NCI-H1417 (cell line): ENCODE measurements at places on chromosomes 16 and 17.
A peak's percentile ranks its signal among the peaks of the same experiment; 100 is the strongest.

GRCh38 chr16:8887952-8888560 lies 5.9 kb downstream of the LITAFD start:
- DNase-seq, result no peak

- no peak for DNase-seq
Measured at GRCh38 chr17:45720386-45720785, 63.7 kb upstream of the CRHR1 start.

- peak; percentile 40 for DNase-seq
Measured at GRCh38 chr17:43766413-43767052, 7.9 kb upstream of the SOST start.

DNA sequence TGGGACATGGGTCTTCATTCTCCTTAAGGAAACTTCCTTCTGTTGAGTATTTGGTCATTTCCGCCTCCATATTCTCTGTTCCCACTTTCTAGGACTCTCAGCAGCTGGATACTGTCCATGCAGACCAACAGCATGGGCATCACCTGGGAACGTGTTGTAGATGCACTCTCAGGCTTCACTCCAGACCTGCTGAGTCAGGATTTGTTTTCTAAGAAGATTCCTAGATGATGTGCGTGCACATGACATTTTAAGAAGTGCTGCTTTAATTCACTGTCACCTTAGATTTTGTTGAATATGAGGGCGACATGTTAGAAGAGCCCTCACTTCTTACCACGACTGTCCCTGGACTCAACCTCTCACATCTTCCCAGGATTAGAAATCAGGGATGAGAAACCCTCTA lies 10.0 kb upstream of the SDK2 start:
- DNase-seq, result no peak

GRCh38 chr17:78294776-78295175 lies 63.3 kb downstream of the TMEM235 start:
- no peak for DNase-seq

GRCh38 chr16:69566981-69567680 lies 1.4 kb downstream of the NFAT5 start:
- DNase-seq, result no peak

DNA sequence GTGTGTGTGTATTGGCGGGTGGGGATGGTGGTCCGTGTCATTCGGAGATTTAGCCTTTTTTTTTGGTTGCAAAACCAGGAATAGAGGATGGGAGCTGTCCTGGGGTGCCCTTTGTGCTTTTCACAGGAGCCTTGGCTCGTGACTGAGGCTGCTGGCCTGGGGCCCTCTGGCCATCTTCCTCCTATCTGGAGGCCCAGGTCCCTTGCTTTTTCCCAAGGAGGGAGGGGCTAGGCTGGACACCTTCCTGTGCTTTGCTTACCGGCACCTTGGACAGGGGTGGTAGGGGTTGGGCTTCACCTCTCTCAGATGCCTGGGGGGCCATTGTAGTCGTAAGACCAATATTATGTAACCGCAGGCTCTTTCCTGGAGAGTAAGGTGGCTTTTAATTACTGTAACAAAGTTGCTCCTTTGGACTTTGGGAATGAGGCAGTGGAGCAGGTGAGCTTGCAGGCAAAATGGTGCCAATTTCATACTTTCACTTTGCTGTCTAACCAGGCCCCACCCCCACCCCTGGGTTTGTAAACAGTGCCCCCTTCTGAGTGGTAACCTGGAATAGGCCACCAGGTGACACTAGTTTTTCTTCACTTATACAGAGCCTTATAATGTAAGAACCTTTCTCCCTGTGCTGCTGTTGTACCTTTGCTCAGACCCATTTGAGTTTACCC lies 1.2 kb downstream of the DYNLL2 start:
- DNase-seq, result peak; percentile 27

- DNase-seq, result no peak
Measured at GRCh38 chr16:86836503-86837129, 258.3 kb downstream of the FOXL1 start.

GRCh38 chr16:18800775-18801144 lies 589 bp downstream of the ARL6IP1 start:
- peak; percentile 43 for DNase-seq

DNA sequence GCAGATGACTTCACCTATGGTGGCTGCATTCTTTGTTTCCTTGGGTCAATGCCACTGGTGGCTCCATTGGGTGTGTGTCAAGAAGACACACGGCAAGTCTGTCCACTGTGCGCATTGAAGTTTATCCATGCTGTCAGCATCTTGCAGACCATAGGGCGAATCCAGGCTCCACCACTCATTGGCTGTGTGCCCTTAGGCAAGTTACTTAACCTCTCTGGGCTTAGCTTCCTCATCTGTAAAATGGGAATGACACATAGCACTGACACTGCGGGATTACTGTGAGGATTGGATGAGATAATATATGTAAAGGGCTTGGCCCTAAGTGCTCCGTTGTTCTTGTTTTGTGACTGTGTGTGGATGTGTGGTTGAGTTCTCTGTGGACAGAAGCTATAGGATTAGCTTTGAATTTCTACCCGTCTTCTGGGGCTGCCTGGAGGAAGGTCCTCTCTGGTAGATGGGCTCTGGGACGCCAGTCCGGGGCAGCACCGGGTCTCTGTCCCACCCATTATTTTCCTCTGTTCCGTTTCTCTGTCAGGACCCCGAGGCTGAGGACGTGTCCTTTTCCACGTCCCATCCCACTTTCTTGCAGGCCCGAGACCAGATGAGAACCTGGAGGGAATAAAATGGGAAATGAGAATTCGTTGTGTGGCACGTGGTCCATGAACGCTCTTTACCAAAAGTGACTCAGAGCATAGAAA lies 178.4 kb downstream of the IRF8 start:
- no peak for DNase-seq

DNA sequence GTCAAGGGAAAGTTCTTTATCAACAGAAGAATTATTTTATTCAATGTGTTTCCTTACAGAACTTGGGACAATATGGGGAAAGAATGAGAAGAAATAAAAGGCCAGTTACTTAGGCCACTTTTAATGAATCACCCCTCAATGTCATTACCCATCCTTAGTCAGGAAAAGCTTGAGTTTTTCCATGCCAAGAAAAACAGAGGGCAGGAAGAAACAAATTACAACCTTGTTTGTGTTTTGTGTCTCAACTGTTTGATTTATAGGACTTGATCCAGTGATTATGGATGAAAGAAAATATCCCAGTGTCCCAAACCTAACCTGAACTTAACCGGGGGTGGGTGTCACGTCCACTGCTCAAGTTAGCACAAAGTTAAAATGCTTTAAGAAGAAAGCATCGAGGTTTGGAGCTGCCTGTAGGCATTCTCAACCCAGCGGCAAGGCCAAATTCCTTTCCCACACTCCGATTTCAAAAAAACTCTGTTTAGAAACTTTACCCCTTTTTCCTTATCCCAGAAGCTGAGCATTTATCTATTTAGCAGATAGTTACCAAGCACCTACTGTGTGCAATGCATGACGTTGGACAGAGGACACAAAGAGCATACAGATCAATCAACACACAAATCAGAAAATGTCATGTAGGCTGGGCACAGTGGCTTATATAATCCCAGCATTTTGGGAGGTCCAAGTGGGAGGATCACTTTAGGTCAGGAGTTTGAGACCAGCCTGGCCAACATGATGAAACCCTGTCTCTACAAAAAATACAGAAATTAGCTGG lies 14.0 kb upstream of the CYB5B start:
- no peak for DNase-seq

GRCh38 chr16:89374393-89374960 lies 115.9 kb downstream of the ANKRD11 start:
- peak; percentile 39 for DNase-seq

GRCh38 chr17:29085223-29085622 lies 42.3 kb downstream of the PIPOX start:
- DNase-seq, result no peak

DNA sequence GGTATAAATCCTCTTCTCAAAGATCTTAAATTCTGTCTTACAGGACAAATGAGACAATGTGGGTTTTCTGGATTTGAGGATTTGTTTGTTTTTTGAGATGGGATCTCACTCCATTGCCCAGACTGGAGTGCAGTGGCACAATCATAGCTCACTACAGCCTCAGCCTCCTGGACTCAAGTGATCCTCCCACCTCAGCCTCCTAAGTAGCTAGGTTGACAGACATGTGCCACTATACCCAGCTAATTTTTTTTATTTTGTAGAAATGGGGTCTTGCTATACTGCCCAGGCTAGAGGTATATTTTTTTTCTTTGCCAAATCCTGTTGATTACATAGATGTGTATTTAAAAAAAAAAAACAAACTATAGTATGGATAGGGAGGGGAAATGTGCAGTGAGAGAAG lies 31.8 kb upstream of the SDR42E2 start:
- DNase-seq, result no peak

DNA sequence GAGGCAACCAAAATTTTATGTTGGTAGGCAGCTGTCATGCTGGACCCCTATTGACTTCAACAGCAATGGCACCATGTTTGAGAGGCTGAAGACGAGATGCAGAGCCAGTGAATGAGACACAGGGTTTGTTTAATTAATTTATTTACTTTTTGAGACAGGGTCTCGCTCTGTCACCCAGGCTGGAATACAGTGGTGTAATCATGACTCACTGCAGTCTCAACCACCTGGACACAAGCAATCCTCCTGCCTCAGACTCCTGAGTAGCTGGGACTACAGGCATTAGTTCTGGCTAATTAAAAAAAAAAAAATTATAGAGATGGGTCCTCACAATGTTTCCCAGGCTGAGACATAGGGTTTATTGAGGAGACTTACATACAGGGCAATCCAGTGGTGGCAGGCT lies 36.2 kb upstream of the PPM1D start:
- DNase-seq, result no peak

DNA sequence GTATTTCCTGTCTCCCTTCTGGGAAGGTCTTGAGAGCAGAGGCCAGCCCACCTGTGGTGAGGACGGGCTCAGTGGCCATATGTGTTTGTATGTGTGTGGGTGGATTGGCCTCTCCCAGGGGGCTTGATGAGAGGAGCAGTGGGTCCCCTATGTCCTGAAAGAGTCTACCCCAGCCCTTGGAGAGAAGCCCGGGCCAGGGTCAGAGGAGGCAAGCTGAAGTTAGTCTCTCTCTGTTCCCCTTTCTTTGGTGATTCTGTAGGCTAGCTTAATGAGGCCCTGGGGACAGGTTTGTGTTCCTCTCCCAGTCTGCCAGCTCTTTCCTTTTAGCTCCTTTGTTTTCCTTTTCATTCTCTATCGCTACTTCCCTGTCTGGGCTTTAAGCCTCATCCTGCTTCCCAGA lies 23.8 kb upstream of the NFATC3 start:
- DNase-seq, result no peak

DNA sequence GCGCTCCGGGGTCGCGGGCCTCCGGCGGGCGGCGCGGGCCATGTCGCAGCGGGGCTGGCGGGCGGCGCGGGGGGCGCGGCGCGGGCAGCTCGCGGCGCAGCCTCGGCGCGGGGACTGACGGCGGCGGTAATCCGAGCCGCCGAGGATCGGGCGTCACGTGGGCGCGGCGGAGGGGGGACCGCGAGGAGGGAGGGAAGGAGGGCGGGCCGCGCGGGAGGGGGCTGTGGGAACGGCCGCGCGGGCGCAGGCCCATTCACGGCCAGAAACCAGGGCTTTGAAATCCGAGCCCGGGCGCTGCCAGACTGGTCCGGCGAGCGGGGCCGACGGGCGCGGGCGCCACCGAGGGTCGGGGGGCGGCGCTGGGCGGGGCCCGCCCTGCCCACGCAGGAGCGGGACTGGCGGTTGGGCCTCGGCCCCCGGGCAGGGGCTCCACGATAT lies at the start of gene MTSS2:
Gene MTSS2, minus strand, starts transcription at position 116 of the 438 bp plus-strand sequence. CDS start 262 bp downstream, outside the sequence.
- peak; percentile 73 for DNase-seq

DNA sequence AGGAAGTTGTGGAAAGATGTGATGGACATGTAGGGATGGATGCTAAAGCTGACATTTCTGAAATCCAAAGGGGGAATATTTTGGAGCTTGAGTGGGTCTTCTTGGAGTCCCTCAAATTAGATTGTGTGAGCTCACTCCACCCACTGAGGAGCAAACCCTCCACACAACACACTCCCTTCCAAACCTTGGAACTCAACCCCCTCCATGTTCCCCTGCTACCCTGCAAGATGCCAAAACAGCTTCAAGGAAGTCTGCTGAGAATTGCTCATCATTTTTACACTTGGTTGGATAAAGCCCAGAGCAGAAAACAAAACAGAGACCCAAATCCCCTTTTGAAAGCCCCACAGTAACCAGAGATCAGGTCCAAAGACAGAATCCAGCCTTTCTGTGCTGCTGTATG lies 103.3 kb upstream of the ERCC4 start:
- DNase-seq, result no peak

GRCh38 chr17:5715478-5715877 lies 131.2 kb upstream of the NLRP1 start:
- no peak for DNase-seq

DNA sequence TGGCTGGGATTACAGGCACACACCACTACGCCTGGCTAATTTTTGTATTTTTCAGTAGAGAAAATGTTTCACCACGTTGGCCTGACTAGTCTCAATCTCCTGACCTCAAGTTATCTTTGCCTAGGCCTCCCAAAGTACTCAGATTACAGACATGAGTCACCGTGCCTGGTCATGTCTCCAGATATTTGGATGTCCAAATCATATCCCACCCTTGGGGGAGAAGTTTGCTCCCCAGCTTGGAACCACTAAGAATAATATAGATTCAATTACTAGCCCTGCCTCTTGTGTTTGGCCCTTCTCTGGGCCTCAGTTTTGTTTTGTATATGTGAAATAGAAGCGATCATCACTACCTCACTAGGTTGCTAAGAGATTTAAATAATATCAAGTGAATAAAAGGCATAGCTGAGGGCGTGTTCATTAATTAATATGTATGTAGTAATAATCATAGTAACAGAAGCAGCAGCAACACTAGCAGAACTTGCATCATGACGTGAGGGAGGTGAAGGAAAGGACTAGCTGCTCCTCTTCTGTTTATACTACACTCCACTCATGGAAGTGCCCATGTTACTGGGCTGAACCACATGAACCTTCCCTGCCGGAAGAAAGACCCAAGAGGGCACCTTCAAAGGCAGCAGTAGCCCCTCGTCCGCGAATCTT lies 253.6 kb upstream of the XYLT1 start:
- no peak for DNase-seq

DNA sequence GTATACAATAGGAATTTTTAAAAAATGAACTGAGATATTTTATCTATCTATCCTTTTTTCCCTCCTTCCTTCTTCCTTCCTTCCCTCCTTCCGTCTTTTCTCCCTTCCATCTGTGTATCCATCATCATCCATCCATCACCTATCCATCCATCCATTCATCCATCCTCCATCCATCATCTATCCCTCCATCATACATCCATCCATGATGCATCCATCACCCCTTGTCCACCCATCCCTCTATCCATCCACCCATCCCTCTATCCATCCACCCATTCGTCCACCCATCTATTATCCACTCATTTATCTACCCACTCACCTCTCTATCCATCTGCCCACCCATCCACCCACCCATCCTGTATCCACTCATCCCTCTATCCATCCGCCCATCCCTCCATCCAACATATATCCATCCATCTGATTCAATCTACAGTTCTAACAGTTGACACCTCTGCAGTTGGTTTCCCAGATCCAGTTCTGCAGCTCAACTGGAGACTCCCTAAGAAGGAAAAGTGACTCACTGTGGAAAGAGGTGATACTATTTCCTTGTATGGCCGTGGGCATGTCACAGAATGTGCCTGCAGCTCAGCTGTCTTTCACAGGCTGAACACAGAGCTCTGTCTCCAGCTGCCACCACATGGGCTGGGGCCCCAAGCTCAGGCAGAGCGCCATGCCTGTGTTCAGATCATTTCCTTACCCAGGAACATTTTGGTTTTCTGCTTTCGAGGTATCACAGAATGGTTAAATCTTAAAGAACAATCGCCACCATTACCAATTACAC lies 130.8 kb downstream of the XYLT1 start:
- no peak for DNase-seq
